Memory B cell (primary cell): ENCODE measurements at places on chromosomes 16 and 17.

GRCh38 chr17:58364270-58364942, 12.4 kb upstream of the SUPT4H1 start:
- DNase-seq = no peak

- no peak for DNase-seq
Observed at GRCh38 chr16:73878611-73879010, 418.0 kb upstream of the PSMD7 start.

- DNase-seq = no peak
Observed at GRCh38 chr16:17571499-17572093, 100.8 kb upstream of the XYLT1 start.

DNA sequence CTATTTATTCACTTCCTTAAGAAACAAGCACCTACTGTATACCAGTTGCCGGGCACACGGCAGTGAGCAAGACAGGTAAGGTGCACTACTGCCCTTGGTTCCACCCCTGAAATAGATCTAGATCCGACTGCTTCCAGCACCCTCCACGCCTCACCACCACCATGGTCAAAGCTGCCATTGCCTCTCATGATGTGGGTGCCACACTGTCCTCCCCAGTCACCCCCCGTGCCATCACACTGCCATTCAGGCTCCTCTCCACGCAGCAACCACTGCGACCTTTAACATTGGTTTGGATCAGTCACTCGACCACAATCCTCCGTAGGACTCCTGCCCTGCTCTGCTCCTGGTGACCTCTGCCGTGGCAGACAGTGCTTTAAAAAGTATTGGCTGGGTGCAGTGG, 226.8 kb downstream of the CPPED1 start:
- DNase-seq = no peak

GRCh38 chr16:11147033-11147753, 108.8 kb downstream of the SOCS1 start:
- no peak for DNase-seq
